ENCODE measurements at places on chromosomes 2 and 18. TPM values are rescaled to one million over a fixed set of nuclear protein-coding genes. Genes with fewer than 3 reads are reported as not detected.

The SLC35F5 gene
- 49.7 TPM for polyA plus RNA-seq

The CRYGC gene
- polyA plus RNA-seq, result not detected

DNA sequence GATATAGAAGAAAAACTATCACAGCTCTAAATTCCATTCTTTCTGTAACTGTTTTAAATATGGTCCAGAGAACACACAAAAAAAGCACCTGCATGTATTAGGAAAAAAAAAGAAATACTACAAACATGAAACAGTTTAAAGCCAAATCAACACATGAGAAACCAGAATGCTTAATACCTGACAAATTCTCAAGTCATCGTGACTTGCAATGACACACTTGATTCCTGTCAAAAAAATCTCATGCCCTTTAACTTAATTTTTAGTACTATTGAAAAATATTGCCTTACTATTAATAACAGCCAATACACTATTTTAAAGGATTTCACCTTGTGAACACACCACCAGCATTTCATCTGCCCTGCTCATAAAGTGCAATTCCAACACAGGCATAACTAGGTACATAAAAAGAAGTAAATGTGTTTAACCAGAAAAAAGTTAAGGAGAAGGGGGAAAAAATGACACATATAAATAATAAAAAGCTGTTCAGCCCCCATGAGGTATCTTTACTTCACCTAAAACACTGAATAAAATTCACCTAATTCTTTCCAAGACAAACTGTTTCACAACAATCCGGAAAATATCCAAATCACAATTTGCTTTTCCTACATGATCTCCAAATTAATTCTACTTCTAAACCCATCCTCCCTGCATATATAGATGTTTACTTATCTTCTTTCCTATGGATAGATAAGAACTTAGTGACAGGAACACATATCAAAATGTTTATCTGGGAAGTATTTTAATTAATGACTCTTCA, 10.8 kb downstream of the ROCK2 start:
- no peak for DNase-seq

The RGPD8 gene
- 3.8 TPM for polyA plus RNA-seq

DNA sequence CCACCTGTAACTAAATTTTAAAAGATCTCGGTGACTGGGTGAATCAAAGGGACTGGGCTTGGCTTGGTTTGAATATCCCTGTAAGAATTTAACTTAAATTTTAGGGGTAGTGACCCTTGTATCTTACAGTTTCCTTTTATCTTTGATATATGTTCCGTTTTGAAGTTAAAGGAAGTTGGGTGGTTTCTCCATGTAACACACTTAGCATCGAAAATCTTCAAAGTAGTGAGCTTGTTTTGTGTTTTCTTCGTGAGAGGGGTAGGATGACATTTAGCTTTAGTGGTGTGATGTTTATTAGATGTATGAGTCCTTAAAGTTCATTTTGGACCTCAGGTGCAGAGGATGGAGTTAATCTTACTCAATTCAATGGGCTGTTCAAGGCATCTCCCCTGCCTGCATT, 1.6 kb downstream of the WDR7 start:
- no peak for DNase-seq

GRCh38 chr2:78245394-78246135, 723.4 kb upstream of the LRRTM4 start:
- DNase-seq, result no peak

The AFTPH gene
- 19.9 TPM for polyA plus RNA-seq

DNA sequence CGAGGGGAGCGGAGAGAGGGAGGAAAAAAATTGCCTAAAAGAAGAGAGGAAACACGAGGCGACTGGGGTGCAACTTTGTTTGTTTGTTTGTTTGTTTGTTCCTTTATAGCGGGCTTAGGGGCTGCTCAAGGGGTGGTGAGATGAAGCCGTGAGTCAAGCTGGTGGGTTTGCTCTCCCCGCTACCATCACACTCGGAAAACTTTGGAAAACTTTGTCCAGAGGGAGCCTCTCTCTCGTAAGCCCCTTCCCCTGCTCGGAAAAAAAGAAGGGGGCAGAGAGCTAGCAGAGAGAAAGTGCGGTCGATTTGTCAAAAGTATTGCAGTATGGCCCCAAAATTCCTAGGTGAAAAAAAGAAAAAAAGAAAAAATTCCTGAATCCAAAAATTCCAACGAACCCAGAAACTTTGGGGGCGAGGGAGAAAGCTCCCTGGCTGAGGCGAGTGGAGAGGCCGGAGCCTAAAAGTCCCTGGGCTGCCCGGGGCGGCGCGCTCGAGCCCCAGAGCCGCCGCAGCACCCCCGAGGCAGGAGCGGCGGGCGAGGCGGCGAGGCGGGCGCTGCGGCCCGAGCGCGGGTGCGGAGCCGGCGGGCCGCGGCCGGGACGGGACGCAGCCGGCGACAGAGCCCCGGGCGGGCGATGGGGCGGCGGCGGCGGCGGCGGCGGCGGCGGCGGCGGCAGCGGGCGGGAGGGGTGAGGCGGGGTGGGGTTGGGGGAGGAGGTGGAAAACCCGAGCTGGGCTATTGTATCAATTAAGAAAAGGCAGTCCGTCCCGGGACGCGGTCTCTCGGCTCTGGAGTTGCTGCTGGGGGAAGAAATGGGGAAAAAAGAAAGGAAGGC, 558 bp upstream of the CYP26B1 start:
- no peak for DNase-seq

DNA sequence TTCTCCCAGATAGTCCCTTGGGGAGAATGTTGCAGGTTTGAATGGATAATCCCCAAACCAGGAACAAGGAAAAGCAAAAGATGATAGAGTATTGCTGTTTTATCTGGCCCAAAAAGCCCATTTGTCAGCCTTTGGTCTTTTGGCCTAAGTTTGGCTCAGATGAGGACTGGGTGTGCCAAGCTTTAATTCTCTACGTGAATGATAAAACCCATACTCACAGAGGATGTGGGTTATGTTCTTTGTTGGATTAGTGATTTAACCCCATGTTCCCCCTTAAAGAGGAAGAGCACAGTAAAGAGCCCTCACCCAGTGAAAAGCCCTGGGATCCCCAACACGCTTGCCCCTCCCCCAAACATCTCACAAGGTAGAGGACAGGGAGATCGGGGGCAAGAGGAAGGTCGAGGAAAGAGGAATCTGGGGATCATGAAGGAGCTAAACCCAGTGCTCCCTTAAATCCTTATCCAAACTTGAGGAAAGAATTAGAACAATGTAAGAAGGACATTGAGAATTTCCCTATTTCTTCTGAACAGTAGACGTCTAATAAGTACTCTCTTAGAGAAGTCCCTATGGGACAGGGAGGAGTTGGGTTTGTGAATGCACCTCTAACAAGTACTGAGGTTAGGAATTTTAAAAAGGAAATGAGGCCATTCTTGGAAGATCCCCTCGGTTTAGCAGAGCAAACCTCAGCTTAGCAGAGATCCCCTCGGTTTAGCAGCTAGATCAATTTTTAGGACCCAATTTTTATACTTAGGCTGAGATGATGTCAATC, 105.0 kb downstream of the HIBCH start:
- DNase-seq, result no peak

The NPPC gene
- polyA plus RNA-seq, result 3.5 TPM

The ANKRD30BL gene
- polyA plus RNA-seq, result 0.08 TPM

- DNase-seq, result no peak
These were observed 89.9 kb upstream of the UBXN4 start for GRCh38 chr2:135651717-135652116.

DNA sequence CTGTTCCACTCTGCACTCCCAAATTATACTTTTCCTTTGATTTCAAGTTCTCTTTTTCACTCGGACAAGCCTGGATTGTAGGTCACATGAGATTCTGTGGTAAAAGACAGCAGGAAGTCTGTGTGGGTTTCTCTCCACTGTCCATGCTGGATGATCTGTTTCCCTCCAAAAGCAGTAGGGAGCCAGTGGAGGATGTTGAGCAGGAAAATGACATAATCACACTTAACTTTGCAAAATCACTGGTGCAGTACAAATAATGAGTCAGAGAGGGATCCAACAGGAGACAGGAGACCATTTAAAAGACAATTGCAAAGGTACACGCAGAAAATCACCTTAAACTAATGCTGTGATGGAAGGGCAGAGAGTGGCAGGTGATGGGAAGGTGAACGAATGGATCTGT, 301.3 kb downstream of the ZNF407 start:
- DNase-seq, result no peak

The CGREF1 gene
- polyA plus RNA-seq, result 0.75 TPM

The ANTXR1 gene
- polyA plus RNA-seq, result 108 TPM

Data from hindlimb muscle (tissue), 1 donor.